ENCODE measurements at places on chromosomes 11 and 22.

GRCh38 chr11:27497284-27497866, 9.2 kb downstream of the LIN7C start:
- DNase-seq: no peak

GRCh38 chr11:17568944-17569343, 21.9 kb downstream of the OTOG start:
- no peak for DNase-seq

DNA sequence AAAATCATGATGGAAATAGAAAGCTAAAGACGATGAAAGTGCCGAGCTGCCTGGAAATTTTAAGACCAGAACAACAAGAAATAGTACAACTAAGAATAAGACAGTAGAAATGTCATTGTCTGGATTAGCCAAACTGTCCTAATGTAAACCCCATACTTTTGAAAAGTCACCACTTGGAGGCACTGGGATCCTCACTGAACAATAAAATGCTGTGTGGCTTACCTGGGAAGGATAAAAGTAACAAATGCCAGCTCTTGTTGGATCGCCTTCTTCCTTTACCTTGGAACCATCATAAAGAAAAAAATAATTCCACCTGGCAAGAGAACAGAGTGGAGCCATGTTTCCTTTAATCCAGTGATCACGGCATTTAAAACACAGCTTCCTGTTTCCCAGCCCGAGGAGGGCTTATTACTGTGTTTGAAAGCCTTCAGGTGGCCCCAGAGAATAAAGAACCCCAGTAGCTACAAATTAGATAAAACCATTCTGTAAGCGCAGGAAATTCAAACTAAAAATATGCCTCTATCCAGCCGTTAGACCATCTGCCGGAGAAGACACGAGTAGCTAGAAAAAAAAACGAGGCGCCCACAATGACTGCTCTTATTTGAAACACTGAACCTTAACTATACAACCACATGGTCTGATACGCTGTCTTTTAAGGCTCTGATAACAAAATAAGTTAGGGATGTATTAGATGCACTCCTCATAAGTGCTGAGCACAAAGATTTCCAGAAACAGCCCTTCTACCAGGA, 4.4 kb downstream of the HPS4 start:
- no peak for DNase-seq

GRCh38 chr22:42830161-42830560, 26.9 kb downstream of the ARFGAP3 start:
- no peak for DNase-seq

- no peak for DNase-seq
Observed at GRCh38 chr11:77776455-77776854, 44.1 kb downstream of the RSF1 start.

GRCh38 chr22:35198738-35199137, 58.6 kb upstream of the HMGXB4 start:
- no peak for DNase-seq

DNA sequence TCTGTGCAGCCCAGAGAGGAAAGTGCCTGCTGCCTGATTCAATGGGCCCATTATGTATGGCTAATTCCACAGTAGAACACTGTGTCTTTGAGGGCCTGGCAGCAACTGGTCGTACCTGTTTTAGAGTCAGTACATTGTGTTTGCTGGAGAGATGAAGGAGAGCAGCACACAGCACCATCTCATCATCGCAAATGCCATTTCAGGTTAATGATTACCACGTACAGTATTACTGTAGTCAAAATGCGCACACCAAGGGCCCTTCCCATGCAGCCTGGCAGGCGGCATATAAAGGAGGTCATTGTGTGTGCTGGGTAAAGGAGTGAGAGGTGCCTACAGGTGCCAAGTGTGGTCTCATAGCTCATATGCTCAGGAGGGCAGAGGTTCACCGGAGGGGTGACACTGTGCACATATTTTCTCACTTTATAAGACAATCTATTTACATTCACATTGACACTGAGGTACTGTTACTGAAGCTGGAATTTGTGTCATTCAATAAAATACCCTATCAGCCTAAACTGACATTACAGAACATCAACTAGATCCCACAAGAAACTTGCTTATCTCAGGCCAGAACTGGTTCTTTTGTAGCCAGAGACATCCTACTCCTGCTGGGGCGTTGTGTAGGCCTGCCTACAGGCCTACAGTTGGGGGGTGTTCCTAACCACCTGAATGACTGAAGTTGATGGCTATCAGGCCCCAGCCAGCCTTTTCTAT, 90.4 kb downstream of the APIP start:
- no peak for DNase-seq

- DNase-seq: no peak
Observed at GRCh38 chr11:131275580-131275979, 94.8 kb upstream of the NTM start.

DNA sequence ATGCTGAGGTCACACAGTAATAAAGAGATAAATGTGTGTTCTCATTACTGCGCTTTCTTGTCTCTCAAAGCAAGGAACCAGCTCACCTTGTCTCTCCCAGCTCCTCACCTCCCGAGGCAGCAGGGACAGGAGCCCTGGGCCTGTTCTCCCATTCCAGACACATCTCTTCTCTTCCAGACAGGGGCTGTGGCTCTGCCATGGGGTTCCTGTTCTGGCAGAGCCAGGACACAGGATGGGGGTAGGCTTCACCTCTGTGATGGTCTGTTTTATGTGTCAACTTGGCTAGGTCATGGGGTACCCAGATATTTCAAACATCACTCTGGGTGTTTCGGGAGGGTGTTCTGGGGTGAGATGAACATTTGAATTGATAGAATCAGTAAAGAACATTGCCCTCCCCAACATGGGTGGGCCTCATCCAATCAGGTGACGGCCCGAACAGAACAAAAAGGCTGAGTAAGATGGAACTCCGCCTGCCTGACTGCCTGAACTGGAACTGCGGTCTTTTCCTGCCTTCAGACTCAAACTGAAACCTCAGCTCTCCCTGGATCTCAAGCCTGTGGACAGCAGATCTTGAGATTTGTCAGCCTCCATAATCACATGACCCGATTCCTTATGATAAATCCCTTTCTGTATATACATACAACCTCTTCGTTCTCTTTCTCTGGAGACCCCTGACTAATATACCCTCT, 2.0 kb upstream of the VSIG10L2 start:
- no peak for DNase-seq

DNA sequence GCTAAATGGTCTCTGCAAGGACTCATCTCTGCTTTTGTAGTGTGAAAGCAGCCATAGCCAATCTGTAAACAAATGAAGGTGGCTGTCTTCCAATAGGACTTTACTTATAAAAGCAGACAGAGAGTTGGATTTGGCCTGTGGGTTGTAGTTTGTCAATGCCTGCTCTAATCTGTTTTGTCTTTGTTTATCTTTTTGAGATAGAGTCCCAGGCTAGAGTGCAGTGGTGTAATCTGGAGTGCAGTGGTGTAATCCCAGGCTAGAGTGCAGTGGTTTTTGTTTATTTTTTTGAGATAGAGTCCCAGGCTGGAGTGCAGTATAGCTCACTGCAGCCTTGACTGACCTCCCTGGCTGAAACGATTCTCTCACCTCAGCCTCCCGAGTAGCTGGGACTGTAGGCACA, 8.6 kb downstream of the PPP6R3 start:
- no peak for DNase-seq

DNA sequence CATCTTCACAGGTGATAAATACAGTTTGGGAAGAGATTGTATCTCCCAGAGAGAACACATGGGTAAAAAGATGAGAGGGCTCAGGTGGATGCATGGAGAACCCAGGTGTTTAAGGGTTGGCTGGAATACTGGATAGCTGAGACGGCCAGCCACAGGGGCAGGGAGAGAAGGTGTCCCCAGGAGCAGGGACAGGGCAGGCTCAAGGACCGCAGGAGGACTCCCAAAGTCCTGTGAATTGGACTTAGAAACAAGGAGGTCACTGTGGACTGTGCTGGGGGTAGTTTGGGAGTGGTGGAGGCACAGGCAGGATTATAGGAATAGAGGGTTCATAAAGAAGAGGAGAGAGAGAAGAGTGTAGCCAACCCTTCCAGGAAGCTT, 103.8 kb upstream of the PARVA start:
- no peak for DNase-seq

DNA sequence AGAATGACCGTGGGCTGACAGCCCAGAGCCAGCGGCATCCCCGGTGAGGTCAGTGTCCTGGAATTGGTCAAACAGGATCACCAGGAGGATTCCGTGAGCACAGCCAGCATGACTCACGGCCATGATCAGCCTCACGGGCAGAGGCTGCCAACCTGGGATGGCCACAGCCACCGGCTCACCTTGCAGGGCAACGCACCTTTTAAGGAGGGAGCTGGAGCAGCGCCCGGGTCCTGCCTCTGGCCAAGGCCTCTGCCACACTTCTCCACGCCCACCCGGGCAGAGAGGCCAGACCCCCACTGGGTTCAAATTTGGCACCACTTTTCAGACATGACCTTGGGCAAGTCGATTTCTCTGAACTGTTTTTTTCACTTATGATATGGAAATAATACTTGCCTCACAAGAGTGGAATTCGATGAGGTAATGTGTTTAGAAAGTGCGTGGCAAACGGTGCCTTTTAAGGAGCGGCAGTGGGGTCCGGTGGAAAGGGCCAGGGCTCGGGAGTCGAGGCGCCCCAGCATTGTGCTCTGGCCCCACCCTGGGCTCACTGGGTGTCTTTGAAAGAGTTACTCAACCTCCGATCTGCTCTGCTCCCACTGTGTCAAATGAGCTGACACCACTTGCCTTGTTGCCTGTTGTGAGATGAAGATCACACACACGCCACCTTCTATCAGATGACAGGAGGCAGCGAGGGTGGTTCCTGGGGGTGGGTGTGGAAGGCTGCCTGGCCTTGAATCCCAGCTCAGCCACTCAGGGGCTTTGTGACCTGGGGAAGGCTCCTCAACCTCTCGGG, 16.0 kb downstream of the TXN2 start:
- DNase-seq: peak; percentile 93

- DNase-seq: no peak
Observed at GRCh38 chr11:119780222-119780953, 51.4 kb upstream of the NECTIN1 start.

DNA sequence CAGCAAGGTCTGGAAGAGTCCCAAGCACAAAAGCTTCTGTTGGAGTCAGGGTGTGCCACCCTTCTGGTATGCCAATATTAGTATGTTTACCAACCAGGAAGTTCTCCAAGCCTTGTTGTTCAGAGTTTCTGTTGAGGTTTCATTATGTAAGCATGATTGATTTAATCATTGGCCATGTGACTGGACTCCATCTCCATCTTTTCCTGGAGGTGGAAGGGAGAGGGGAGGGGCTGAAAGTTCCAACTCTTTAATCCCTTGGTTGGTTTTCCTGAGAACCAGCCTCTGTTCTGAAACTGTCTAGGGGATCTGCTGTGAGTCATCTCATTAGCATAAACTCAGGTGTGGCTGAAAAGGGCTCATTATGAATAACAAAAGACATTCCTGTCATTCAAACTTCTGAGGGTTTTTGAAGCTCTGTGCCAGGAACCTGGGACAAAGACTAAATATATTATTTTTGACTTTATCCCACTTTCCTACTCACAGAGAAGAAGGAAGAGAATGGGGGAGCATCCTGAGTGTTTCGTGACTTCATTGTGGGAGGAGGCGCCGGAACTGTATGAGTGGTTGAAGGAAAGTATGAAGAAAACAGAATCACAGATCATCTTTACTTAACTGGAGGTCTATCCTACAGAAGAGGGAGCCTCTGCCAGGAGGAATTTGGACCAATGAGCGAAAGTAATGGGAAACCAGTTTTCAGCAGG, 138.2 kb downstream of the NECTIN1 start:
- DNase-seq: peak; percentile 98

GRCh38 chr11:85572056-85572455, 55.1 kb downstream of the DLG2 start:
- DNase-seq: no peak

DNA sequence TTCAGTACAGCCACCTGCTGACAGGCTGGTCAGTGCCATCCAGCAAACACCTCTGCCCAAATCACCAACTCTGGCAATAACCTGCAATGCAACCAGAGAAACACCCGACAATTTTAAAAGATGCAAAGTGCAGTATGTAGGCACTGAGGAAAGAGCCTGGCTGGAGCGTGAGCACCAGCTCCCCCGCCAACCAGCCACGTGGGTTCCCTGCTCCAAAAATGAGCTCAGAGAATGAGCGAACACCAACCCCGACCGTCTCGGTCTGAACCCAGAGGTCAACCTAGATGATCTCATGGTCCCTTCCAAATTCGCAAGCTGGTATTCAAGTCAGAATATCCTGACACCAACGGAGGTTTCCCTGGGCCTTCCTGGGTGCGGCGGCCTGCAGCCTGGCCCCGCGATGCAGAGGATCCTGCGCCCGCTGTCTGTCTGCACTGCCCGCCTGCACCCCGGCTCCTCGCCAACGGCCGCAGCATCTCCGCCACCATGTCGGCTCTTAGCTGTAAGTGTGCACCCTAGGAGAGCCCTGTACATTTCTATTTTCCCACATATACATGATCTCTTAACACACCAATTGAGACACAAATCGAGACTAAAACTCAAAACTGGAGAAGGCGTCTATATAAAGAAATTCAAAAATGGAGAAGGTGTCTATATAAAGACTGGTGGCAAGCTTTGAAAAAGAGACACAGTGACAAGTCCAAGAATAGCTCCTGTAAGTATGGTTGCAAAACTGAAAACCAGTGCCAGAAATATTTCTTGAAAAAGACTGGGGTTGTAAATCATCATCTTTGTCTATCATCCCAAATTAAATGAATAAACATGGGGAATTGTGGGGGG, 22.8 kb downstream of the TMEM184B start:
- DNase-seq: no peak

Measured in foreskin keratinocyte (primary cell).